ENCODE measurements at places on chromosomes 2 and 18.

DNA sequence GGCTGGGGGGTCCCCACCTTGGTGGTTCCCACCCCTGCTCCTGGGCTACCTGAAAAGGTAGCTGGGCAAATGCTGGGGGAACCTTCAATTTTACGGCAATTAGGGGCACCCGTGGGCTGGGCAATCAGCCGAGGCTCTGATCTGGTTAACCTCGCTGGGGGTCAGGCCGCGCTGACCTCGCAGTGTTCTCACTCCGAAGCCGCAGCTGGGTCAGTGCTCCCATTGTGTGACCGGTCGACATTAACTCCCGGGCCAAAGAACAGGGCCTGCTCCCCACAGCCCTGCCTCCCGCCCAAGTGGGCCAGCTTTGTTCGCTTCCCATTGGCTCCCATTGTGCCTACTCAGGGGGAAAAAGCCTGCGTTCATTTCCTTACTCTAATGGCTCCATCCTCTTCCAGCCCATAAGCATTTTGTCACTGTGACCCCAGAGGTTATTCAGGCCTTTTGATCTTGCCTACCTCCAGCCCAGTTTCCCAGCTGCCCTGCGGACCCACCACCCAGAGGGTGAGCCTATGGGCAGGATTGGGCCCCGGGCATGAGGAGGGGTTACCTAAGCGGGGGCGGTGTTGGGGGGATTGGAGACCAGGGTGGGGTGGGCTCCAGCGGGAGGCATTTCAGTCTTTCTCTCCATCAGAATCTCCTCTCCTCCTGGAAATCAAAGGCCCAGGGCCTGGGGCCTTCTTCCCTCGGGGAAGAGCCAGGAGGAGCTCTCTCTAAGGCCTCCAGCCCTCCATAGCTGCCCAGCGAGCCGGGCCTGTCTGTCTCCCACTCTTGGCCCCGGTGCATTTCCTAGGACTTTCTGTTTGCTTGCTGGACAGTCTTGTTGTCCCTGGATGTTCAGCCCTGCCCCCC, 90.1 kb downstream of the MYCN start:
- no peak for DNase-seq

GRCh38 chr18:65938592-65939372, 188.0 kb downstream of the CDH7 start:
- no peak for DNase-seq

GRCh38 chr2:157150747-157151146, 106.8 kb upstream of the GALNT5 start:
- no peak for DNase-seq

DNA sequence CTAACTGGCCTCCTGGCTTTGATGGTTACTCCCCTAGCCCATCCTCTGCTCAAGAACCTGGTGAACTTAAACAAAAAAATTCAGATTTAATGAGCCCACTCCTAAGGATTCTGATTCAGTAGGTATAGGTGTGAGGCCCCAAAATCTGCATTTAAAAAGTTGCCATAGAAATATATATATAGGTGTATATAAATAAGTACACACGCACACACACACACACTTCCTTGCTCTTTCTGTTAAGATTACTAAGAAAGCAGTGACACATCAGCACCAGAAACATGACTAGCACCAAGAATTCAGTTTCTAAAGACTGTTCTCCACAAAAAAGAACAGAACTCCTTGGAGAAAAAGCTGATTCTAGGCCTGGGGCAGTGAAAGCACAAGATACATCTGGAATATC, 17.8 kb downstream of the EML6 start:
- DNase-seq, result no peak

- DNase-seq, result no peak
These were observed 203.6 kb downstream of the MYT1L start for GRCh38 chr2:2127467-2127866.
